ENCODE measurements at places on chromosomes 4 and X.

DNA sequence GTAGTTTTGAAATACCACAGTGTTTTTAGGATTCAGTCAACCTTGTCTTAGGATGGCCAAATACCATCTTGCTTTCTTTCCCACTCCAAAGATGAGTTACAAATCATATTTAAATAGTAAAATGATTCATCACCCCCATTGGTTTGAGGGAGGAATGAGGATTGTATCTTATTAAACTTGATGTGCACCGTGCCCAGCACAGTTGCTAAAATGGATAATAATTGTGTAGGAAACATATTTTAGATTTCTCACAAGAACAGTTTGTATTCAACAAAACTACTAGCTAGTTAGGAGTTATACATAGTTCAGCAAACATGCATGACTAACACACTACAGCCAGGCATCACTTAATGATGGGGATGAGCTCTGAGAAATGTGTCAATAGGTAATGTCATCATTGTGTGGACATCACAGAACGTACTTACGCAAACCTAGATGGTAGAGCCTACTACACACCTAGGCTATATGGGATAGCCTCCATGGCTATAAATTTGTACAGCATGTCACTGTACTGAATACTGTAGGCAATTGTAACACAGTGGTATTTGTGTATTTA is 245.4 kb downstream of the FBXW7 start:
- no peak for DNase-seq

- DNase-seq = no peak
These were observed 44.6 kb upstream of the HGFAC start for GRCh38 chr4:3397128-3397527.

DNA sequence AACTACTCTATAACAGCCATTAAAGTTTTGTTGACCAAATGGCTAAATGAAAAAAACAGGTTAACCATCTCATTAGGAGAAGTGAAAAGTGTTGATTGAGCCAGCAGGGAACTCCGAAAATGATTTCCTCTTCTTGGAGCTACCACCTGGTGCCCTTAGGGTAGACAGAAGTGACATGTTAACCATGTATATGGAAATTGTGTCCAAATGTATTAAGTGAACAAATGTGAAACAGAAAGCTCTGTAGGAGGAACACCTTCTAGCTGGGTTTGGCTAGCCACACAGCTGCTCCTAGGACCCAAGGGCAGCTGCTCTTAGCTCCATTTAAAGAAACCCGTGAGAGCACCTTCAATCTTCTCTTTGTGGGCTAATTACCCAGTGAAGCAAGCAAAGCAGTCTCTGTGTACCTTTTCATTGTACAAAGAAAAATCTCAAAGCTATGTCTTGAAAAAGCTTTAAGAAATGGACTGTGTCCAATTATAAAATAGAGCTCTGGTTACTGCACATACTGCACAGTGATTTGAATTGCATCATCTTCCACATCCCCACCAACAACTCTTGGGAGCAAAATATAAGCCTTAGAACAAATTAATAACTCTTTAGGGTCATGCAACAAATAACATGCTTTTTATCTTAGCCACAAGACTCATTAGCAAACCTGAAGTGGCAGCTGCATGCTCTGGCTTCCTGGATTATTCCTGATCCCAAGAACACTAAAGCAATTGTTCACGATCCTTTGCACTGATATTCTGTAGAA is 59.2 kb upstream of the PARM1 start:
- no peak for DNase-seq

DNA sequence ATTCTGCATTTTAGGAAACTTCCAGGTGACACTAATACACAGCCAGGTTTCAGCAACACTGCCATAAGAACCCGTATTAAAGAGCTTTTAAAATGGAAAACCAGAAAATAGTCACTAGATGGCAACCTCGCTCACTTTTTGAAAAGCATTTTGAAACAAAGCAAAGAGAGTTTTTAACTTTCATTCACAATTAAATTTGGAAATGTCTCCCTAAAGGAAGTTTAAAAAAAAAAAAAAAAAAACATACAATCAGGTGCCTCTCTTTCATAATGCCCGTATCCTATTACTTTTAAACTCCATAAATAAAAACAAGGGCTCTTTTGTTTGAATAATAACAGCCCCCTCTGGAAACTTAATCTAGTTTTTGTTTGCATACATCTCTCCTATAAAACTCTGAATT is 20.3 kb downstream of the MEPE start:
- peak; percentile 60 for DNase-seq

DNA sequence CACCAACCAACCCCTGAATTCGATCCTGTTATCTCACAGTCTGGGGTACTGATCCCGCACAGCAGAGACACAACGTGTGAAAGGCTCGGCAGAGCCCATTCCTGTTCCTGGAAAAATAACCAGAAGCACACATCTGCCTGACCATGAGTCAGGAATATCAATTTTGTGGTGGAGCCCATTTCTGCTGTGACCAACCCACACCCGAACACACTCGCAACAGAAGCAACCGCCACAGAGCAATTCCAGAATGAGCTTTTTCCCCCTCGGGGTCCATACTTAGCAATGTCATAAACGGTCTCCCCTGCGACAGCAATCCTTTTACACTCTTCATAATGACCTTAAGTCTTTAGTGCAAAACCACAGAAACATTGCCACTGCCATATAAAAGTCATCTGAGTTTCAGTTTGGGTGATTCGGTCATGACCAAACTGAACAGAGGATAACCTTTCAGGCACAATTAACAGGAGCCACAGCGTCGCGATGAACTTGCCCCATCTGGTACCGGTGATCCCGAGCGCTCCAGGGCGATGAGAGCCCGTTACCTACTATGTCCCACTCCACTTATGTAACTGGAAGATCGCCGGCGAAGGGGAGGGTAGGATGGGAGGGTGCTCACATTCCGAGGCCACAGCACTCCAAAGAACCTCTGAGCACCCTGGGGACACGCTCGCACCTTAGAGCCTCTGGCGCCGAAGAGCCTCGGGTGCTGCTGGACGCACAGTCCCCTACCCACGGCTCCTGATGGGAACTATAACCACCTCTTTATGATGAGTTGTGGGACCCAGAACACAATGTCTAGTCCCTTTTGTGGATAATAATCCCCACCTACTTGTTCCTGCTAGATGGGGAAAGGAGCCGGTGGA is 1.1 kb downstream of the MECP2 start:
- peak; percentile 31 for DNase-seq

GRCh38 chr4:40960941-40961340 is 211.2 kb downstream of the NSUN7 start:
- no peak for DNase-seq

GRCh38 chrX:39582091-39582490 is 515.7 kb downstream of the BCOR start:
- peak; percentile 18 for DNase-seq

DNA sequence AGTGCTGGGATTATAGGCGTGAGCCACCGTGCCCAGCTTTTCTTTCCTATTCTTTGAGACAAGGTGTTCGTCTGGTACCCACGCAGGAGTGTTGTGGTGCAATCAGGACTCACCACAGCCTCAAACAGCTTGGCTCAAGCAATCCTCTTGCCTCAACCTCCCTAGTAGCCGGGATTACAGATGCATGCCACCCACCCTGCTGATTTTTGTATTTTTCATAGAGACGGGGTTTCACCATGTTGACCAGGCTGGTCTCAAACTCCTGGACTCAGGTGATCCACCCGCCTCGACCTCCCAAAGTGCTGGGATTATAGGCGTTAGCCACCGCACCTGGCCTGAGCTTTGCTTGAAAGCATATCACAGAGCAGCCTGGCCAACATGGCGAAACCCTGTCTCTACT is 1.5 kb upstream of the CRLF2 start:
- no peak for DNase-seq

- DNase-seq = no peak
These were observed 6.9 kb downstream of the CCNB3 start for GRCh38 chrX:50211510-50211909.

- no peak for DNase-seq
These were observed 155.4 kb upstream of the PLAC1 start for GRCh38 chrX:134813697-134814096.

GRCh38 chrX:56253832-56254703 is 21.9 kb downstream of the KLF8 start:
- no peak for DNase-seq

GRCh38 chr4:109424093-109424841 is 9.3 kb upstream of the SEC24B start:
- no peak for DNase-seq

DNA sequence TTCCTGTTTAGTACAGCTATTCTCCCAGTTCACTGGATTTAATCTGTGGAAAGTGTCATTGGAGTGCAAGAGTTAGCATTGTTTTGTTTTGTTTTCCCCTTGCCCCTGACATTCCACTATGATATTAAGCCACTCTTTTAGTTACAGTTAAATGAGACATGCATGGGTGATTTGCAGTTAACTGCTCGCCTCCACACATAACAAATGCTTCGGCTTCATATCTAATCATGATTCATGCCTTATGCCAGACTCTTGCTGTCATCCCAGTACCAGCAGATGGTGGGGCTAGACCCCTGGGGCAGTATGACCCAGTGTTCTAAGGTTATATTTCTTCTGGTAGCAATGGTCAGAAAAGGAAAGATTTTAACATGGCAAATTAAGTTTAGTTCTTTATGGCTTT is 80.1 kb downstream of the RAP1GDS1 start:
- DNase-seq = no peak

GRCh38 chr4:117549524-117549923 is 464.1 kb upstream of the TRAM1L1 start:
- DNase-seq = no peak
